ENCODE measurements at places on chromosomes 2 and 18.

DNA sequence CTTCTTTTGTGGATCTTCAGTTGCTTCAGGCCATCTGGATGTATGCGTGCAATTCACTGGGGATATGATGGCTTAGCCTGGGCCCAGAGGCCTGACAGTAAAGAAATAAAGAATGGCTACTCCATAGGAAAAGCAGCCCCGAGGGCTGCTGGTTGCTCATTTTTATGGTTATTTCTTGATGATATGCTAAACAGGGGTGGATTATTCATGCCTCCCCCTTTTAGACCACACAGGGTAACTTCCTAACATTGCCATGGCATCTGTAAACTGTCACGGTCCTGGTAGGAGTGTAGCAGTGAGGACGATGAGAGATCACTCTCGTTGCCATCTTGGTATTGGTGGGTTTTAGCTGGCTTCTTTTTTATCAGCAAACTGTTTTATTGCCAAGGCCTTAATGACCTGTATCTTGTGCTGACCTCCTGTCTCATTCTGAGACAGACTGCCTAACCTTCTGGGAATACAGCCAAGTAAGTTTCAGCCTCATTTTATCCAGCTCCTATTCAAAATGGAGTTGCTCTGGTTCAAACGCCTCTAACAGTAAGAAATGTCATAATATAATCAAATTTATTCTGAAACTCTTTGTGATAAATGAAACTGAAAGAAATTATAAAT, 60.5 kb downstream of the DSEL start:
- no peak for DNase-seq

DNA sequence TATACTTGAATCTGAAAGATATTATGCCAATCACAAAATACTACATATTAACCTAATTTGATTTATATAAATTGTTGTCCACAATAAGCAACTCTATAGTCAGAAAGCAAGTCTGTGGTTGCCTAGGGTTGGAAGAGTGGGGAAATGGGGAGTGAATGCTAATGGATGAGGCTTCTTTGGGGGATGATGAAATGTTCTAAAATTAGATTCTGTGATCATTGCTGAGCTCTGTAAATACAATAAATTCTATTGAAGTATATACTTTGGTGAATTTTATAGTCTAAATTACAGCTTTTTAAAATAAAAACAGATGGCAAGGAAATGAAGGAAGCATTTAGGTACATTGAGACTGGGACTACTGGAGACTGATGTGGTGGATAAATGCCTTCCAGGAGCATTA, 275.5 kb downstream of the MBD2 start:
- no peak for DNase-seq

GRCh38 chr2:199589306-199589705, 131.6 kb upstream of the SATB2 start:
- DNase-seq = no peak

DNA sequence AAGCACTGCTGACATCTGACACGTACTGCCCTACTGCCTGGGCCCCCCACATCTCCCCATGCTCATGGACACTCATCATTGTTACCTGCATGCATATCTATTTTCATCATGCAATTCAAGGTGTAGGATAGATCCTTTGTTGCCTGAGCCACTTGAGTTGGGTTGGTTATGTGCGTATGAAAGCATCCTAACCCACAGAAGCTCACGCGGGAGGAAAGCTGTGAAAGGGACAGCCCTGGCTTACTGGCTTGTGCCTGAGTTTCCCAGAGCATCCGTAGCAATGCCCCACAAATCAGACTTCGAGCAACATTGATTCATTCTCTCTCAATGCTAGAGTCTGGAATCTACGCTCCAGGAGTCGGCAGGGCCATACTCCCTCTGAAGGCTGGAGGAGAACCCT, 285.5 kb downstream of the PHLPP1 start:
- DNase-seq = no peak

GRCh38 chr2:69097891-69098655, 85.1 kb downstream of the ANTXR1 start:
- no peak for DNase-seq

DNA sequence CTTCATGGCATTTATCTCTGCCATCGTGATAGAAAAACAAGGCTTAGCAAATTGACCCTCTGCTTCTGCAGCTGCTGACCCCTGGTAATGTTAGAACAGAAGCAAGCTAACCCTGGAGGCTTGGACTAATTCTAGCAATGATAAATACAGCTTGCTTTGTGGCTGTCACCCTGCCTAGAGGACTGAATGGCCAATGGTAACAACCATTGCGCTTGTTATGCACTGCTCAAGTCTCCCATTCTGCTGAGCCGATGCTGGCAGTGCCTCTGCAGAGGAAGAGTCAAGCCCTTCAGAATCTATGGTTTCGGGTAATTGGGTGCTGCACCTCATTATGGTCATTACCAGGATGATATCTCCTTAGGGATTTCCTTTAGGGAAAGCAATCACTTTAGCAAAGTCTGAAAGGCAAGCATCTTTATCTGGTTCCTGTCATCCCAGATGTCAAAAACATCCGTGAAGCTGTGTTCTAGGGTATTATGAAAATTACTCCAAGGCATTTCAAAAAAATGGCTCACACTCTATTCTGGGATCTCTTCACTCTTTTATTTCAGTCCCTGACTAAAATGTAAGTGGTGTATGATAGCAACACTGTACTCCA, 186.8 kb upstream of the DLGAP1 start:
- DNase-seq = no peak

- no peak for DNase-seq
Measured at GRCh38 chr2:111068435-111069058, 52.2 kb upstream of the BCL2L11 start.

DNA sequence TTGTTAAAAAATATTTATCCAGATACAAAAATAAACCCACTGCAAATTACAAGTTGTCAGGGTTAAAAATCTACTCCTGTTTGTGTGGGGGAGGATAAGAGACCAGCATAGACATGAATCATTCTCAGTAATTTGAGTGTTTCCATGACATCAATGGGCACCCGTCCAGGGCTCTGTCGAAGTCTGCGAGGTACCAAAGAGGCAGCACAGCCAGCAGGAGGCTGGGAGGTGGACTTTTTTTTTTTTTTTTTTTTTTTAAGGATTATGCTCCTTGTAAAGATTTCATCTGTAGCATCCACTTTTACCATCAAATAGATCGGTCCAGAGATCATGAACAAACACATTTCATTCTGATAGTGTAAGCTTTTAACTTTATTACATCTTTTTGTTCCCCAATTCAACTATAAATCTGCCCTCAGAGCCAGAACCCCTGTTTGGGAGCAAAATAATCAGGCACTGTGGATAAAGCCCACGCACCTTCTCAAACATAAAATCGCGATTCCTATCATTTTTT, 182.0 kb downstream of the TCF4 start:
- DNase-seq = no peak

DNA sequence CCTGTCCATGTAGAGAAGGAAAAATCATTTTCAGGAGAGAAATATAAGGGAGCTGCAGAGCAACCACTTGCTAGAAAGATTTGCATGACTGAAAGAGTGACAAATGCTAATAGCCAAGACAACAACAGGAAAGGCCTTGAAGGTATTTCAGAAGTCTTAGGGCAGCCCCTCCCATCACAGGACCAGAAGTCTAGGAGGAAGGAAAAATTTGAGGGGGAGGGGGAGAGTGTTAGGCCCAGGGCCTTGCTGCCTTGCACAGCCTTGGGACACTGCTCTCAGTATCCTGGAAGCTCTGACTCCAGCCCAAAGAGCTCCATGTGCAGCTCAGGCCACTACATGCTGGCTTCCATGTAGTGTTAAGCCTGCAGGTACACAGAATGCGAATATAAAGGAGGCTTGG, 266.9 kb downstream of the GLI2 start:
- DNase-seq = no peak

DNA sequence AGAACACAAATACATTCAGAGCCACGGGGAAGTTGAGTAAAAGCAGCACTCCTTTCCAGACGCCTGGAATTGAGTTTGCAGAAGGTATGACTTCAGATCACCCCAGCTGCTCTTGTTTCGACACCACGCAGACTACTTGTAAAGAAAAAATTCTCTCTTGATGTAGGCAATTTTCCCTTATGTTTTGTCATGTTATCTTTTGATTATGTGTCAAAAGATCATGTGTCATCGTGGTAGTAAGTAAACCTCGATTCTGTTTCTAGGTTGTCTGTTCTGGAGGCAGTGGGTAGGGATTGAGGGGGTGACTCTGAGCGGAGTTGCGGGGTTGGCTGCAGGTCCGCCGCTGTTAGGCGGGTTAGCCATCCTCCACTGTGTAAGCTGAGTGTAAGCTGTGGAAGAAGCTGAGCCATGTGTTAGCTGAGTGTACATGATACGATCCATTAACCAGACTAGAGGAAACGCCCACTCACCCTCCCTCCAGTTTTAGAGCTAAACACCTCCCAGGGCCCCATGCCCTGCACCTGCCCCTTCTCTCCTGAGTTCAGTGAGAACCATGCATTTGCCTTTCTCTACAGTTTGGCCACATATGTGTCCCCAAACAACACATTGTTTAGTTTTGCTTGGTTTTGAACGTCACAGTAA, 181.8 kb downstream of the SNTG2 start:
- no peak for DNase-seq

GRCh38 chr2:219557791-219558785, 13.3 kb downstream of the OBSL1 start:
- DNase-seq = no peak

DNA sequence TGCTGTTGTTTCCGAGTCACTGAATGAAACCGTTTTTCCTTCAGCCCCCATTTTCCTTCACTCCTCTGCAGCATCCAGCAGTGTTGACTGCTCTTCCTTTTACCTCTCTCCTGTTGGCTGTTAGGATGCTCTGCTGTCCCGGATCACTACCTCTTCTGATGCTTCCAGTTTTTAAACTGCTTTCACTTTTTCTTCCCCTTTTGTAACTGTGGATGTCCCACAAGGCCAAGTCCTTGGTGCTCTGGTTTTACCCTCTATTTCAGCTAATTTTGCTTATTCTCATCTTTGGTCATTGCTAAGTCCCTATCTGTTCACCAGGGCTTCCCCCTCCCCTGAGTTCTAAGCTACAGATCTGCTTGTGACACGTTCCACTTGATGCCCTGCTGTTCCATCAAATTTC, 39.4 kb upstream of the MAP4K3 start:
- no peak for DNase-seq

- no peak for DNase-seq
Measured at GRCh38 chr2:73260338-73260984, 23.8 kb downstream of the FBXO41 start.

DNA sequence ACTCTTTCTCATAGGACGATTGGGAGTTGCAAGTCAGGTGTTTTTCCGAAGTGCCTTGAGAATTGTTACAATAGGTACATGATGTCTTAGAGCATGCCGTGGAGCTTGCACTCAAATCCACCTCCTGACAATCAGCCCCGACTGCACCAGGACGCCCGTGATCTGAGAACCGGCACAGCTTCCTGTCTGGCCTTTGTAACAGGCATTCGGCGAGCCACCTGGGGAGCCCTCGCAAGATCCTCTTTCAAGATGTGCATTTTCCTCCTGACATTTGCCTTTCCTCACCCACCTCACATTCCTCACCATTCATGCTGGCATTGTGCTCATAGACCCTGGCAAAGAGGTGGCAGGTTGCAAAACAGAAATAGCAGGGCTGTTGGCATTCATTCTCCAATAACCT, 427.3 kb downstream of the GALR1 start:
- DNase-seq = no peak
